B cell (primary cell): ENCODE measurements at places on chromosomes 11 and 22. TPM values are rescaled to one million over a fixed set of nuclear protein-coding genes. Genes with fewer than 3 reads are reported as not detected.

GRCh38 chr11:48001438-48002021 lies 21.2 kb downstream of the PTPRJ start:
- peak; percentile 55 for DNase-seq

- DNase-seq, result no peak
Observed at GRCh38 chr11:94544646-94545263, 1.0 kb downstream of the FUT4 start.

DNA sequence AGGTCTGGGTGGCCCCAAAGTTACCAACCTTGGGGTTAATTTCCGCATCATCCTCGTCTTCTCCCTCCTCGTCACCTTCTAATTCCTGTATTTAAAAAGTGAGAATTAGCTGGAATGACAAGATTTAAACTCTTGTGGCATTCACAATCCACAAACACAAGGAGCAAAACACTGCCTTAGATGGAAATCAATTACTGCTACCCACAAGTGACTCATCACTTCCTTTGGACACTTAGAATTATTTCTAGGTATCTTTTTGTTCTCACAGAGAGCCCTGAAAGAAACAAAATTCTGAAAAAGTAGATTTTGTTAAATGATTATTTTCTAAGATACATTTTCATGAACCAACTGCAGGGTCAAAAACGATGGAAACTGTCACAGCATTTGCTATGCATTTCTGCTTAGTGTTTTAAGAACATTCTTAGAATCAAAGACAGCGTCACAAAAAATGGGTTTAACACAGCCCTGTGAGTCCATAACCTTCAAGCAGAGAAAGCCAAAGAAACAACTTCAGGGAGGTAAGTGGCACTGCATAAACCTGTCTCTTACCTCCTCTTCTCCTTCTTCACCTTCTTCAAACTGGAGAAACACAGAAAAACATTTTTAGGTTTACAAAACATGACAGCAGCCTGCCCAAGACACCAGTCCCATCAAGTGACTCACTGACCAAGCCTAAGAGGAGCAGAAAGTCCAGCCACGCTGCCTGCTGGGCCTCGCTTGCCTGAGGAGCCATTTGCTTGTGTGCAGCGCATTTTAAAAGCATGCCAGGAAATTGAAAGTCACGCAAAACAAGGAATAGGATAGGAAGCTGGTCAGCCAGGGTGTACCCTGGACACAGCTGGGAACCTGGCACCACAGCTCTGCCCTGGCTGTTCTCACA lies 22.3 kb upstream of the PHLDA2 start:
- DNase-seq, result no peak

APOA5 gene
- not detected in 2 replicates for total RNA-seq

DGCR6 gene
- total RNA-seq, result 1.5 and 1.8 TPM in 2 replicates

DNA sequence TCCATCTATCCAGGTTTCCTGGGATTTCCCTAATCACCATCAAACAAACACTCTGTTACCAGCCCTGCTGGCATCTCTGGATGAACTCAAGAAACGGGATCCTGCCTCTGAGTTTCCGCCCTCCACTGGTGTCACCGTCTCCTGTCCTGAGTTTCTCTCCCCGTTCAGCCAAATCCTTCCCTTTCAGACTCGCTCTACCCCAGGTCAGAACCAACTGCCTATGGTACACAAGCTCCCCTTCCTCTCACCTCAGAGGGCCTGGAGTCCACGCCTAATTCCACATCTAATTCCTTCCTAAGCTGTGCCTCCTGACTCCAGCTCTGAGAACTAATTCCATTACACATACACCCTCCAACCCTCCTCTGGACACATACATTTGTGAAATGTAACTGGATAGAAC lies 96.1 kb downstream of the SHANK2 start:
- no peak for DNase-seq

GRCh38 chr22:32319861-32320406 lies 37.7 kb upstream of the RFPL3 start:
- no peak for DNase-seq

DNA sequence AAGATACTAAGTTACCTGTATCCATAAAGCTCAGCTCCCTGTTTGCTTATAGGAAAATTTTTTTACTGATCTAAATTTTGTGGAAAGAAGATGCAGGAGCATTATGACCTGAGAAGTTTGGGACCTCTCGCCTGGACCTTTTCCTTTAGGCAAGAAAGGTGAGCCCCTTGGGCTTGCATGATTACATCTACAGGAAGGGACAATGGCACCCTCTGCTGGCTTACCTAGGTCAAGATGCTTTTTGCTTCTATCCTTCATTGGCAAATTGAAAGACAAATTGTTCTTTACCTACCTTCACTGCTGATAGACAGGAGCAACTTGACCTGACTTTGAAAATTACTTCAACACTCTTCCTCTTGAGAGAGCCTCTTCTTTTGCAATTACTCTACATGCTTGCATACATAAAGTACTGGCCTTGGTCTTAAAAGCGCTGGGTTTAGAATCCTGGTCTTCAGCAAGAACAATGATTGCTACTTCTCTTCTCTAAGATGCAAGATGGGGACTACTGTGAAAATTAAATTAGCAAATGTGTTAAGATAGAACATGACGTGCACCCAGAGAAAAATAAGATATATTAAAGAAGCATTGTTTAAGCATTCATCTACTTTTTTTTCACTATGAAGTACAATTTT lies 147.2 kb downstream of the TRPC6 start:
- peak; percentile 19 for DNase-seq
